ENCODE measurements at places on chromosomes 7 and 10.

DNA sequence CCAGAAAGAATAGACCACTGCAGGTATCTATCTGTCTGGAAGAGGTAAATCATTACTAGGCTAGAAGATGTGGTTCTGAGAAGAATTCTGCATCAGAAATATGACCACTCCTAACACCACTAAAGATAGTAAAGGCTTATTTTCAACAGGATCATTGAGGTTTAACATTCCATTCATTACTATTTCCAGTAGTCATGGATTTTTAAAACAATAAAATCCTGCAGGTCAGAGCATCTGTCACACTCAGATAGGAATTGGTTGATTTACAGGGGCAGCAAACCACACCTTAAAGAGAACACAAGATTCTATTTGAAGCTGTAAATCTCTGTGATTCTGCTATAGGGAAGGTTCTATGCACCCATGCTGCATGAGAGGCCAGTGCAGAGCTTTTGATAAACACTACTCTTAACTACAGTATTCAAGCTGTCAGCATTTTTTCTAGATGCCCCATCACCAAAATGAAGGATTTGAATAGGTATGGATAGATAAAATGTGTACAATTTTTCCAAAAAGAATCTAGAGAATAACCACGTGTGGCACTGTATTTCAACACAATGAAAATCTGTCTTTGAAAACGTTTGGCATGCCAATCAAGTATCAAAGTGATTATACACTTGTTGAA lies 14.6 kb downstream of the LRRC17 start:
- no peak for DNase-seq

GRCh38 chr7:130334274-130334673 lies 10.3 kb upstream of the CPA5 start:
- DNase-seq = no peak

- no peak for DNase-seq
These were observed 97.6 kb downstream of the DYNC2I1 start for GRCh38 chr7:158953912-158954311.

GRCh38 chr7:139648391-139648861 lies 124.9 kb downstream of the CLEC2L start:
- no peak for DNase-seq

DNA sequence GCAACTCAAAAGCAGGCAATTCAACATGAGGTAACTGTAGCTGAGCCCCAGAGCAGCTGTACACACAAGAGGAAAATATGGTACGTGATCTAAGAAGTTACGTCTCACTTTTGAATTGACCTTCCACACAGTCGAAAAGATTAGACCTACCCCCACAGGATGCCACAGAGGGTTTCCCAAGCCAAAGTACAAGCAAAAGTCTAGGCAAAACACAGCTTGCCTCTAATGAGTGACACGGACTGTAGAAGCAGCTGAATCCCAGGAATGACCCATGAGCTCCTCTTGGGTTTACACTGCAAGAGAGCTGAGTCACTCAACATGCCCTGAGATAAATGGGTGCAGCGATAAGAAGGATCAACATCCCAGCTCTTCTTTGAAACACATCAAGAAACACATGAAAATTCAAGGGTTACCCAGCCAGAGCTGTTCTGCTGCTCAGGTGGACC lies 9.8 kb downstream of the CREB3L2 start:
- DNase-seq = peak; percentile 26

- no peak for DNase-seq
These were observed 54.5 kb downstream of the LRRC4 start for GRCh38 chr7:127976738-127977120.

DNA sequence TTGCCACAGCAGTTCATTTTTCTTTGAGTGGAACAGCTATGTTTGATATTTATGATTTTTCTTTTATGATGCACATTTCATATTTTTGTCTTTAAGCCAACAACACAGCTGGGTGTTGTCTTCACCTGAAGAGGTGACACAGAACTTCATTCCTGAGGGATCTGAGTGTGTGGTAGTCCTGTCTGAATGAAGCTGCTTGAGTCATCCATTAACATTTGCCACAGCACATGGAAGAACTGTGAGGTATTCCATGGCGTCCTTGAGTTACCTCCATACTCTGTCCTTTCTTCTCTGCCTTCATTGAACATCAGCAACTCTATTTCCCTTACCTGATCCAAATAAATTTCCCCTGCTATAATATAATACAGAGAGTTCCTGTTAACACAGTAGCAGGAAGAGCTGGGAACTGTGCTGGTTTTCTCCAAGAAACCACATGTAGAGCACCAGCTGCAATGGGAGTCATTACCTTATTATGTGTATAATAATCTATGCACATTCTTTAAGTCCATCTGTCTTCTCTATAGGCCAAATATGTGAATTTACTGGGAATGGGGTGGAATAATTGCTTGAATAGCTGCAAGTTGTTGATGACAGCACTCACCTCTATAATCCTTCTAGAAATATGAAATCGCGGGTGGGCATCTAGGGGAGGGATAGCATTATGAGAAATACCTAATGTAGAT lies 72.4 kb upstream of the TAC1 start:
- DNase-seq = no peak

DNA sequence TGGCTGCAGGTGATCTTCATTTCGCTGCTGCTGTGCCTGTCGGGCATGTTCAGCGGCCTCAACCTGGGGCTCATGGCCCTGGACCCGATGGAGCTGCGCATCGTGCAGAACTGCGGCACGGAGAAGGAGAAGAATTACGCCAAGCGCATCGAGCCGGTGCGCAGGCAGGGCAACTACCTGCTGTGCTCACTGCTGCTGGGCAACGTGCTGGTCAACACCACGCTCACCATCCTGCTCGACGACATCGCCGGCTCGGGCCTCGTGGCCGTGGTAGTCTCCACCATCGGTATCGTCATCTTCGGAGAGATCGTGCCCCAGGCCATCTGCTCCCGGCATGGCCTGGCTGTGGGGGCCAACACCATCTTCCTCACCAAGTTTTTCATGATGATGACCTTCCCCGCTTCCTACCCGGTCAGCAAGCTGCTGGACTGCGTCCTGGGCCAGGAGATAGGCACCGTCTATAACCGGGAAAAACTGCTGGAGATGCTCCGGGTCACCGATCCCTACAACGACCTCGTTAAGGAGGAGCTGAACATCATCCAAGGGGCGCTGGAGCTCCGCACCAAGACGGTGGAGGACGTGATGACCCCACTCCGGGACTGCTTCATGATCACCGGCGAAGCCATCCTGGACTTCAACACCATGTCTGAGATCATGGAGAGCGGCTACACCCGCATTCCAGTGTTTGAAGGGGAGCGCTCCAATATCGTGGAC lies 1.3 kb downstream of the CNNM2 start:
- peak; percentile 30 for DNase-seq

GRCh38 chr10:1673568-1674345 lies 63.6 kb downstream of the ADARB2 start:
- no peak for DNase-seq

GRCh38 chr10:31261511-31262311 lies 57.3 kb upstream of the ZEB1 start:
- DNase-seq = no peak

GRCh38 chr10:92327445-92328433 lies 36.8 kb downstream of the MARCHF5 start:
- DNase-seq = peak; percentile 5

DNA sequence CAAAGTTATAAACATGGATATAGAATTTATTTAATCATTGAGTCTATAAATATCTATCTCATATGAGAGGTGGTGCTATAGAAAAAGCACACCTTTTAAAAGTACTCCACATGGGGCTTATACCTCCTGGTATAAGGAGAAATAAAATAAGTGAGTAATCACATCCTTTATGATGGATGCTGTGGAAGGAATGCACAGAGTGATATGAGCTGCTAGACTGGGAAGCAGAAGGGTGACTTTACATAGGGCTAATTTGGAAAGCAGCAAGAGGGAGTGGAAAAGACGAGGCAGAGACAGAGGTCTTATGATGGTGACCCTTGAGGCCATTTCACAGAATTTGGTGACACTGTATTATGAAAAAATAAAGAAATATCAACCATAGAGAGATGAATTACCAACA lies 59.4 kb upstream of the AHR start:
- no peak for DNase-seq

- no peak for DNase-seq
These were observed 25.8 kb upstream of the ZRANB1 start for GRCh38 chr10:124916098-124916584.

GRCh38 chr7:132933072-132933458 lies 148.8 kb downstream of the CHCHD3 start:
- no peak for DNase-seq

DNA sequence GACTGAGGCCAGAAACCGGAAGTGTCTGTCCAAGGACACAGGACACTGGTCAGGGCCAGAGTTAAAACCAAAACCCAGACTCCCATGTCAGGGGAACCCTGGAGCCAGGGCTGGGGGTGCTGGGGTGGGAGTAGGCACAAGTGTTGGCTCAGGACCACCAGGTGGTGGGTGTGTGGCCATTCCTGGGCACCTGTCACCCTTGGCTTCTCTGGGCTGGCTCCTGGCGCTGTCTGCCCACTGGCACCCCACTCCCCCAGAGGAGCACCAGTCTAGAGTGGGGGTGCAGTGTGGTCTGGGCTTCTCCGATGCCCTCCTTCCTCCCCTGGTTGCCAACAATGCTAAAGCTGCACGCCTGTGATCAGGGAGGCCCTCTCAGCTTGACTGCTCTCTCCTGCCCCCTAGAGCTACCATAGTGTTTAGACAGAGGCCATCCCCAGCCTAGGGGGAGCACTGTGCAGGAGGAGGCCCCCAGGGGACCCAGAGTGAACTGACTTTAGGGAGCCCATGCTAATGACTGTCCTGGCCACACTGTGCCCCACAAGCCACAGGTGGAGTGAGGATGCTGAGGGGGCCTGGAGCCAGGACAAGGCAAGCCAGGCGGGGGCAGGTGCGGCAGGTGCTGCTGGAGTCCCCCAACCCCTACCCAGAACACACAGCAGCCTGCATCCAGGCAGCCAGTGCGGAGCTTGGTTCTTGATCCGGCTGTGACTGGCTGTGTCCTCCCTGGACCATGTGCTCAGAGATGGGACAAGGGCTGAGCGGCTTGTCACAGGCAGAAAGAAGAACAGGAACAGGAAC lies 11.0 kb downstream of the RASGEF1A start:
- DNase-seq = no peak

GRCh38 chr7:111223802-111224253 lies 132.9 kb downstream of the LRRN3 start:
- DNase-seq = no peak

- DNase-seq = no peak
These were observed 86.5 kb downstream of the DNAJB6 start for GRCh38 chr7:157423348-157423747.

GRCh38 chr10:80894797-80895467 lies 357.2 kb downstream of the SH2D4B start:
- DNase-seq = no peak

DNA sequence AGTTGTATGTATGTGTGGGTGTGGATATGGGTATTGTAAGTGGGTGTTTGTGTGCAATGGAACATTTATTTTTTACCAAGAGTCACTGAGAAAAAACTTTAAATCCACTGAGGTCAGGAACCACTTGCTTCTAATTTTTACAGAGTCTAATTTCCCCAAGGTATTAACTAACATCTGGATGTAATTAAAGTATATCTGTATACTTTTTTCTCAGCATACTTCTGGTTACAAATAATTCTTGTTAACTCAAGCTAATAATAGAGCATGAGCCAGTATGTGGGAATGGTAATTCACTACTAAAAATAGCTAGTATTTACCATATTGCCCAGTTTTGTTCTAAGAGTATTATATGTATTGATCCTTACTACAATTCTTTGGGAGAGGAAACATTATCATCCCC lies 24.6 kb upstream of the STEAP4 start:
- DNase-seq = no peak
